ENCODE measurements at places on chromosomes 3 and 15.

DNA sequence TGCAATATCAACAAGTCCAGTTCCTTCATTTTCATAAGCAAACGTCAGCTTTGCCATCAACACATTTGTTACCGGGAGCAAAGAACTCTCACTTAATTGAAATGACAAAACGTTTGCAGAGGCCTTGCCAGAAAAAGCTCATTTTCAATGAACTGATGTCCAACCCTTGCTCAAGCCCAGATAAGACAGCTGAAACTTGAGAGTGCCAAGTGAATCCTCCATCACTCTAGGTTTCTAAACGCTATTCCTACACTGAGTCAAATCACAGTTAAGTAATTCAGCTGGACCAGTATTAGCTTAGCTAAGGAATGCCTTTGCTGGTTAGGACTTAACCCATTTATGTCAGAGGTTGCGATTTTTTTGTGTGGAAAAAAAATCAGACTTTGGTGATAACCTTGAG lies 11.5 kb downstream of the CHSY1 start:
- DNase-seq: no peak

DNA sequence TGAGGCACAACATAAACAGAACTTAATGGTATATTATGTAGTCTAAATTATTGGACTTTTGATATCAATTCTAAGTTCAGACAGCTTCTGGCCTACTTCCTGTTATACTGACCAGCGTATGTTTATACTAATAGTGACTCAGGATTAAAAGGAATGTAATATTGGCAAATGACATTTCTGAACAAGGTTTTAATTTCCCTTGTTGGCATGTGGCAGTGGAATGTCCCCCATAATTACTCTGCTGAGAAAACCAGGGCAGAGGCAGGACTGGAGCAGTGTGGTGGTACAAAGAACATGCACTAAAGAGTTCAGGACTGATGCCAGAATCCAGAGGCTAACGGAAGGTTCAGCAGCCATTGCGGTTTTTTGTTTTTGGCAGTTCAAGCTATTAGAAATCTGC lies 184.0 kb downstream of the KCNAB1 start:
- no peak for DNase-seq

GRCh38 chr3:13529196-13530112 lies 19.5 kb upstream of the FBLN2 start:
- DNase-seq: no peak

DNA sequence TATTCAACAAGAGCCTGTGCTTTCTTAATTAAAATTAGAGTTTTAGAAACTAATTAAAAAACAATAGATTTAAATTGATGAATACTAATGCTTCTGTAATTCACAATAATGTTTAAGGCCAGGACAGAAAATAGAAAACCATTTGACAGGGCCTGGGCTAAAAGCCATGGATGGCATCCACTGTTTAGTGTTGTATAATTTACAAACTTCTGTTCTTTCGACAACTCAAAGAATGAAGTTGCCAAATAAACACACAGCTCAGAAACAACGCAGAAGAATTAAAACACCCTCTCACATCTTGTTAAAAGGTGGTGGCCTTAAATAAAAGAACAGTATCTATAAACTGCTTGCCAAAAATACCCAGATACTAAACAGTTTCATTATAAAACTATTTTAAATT lies 347.5 kb downstream of the MECOM start:
- no peak for DNase-seq

- DNase-seq: no peak
Measured at GRCh38 chr3:37907371-37907770, 45.7 kb downstream of the CTDSPL start.

- DNase-seq: no peak
Measured at GRCh38 chr3:107578523-107578922, 55.8 kb downstream of the BBX start.

- no peak for DNase-seq
Measured at GRCh38 chr3:47228088-47228487, 54.5 kb downstream of the KIF9 start.

GRCh38 chr3:188791311-188791710 lies 380.5 kb upstream of the TPRG1 start:
- DNase-seq: no peak

- peak; percentile 23 for DNase-seq
Measured at GRCh38 chr3:52428151-52429005, 16.5 kb downstream of the SEMA3G start.

- no peak for DNase-seq
Measured at GRCh38 chr3:101926594-101927105, 77.3 kb downstream of the NFKBIZ start.

- no peak for DNase-seq
Measured at GRCh38 chr3:40663280-40663679, 138.5 kb downstream of the ZNF621 start.

DNA sequence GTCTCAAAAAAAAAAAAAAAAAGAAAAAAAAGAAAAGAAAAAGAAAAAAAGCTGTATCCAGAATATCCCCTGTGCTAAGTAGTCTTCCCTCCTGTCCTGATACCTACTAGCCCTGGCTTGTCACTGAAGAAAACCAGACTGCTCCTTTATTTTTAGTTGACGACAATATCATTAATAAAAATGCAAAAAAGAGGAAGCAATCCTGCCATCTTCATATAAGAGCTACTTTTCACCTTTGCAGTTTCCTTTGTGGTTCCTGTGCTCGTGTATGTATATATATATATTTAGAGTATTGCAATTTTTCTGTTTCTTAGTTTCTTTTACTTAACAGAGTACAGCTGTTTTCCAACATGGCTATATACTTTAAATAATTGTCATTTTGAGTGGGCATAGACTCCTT lies 13.6 kb downstream of the C3orf20 start:
- DNase-seq: no peak

DNA sequence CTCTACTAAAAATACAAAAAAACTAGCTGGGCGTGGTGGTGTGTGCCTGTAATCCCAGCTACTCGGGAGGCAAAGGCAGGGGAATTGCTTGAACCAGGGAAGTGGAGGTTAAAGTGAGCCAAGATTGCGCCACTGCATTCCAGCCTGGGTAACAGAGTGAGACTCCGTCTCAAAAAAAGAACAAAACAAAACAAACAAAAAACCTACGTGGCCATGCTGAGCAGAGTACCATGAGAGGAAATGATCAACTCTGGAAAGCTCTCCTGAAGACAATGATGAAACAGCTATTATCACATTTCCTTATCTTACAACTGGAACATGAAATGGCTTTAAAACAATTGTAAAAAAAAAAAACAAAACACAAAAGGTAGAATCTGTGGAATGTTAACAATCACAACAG lies 75.2 kb downstream of the CHSY1 start:
- no peak for DNase-seq

- DNase-seq: no peak
Measured at GRCh38 chr3:147529551-147529950, 120.4 kb downstream of the ZIC1 start.

GRCh38 chr3:11692532-11692813 lies 48.8 kb upstream of the VGLL4 start:
- no peak for DNase-seq

DNA sequence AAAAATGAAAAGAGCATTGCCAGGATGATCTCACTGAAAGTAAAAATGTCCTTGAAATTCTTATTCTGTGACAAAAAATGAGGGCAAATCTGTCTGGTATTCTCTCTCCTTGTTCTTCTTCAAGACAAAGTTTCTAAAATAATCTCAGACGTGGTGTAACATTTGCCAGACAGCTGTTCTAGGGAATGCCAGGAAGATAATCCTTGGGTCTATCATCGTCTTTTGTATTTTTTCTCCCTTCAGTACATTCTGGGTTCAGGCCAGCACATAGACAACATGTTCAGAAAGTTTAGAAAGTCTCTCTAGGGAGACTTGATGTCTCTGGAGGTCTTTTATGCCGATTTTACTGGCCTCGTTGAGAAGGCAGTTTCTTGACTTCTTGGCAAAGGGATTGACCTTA lies 121.2 kb upstream of the HES1 start:
- no peak for DNase-seq

DNA sequence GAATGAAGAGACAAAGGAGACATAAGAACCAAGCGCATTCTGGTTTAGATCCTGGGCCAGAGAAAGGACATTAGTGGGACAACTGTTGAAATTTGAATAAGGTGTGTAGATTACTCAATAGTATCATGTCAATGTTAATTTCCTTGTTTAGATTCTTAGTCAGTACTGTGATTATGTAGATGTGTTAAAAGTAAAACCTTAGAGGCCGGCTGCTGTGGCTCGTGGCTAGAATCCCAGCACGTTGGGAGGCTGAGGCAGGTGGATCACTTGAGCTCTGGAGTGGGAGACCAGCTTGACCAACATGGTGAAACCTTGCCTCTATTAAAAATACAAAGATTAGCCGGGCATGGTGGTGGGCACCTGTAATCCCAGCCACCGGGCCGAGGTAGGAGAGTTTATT lies 26.7 kb downstream of the CYP8B1 start:
- DNase-seq: no peak

DNA sequence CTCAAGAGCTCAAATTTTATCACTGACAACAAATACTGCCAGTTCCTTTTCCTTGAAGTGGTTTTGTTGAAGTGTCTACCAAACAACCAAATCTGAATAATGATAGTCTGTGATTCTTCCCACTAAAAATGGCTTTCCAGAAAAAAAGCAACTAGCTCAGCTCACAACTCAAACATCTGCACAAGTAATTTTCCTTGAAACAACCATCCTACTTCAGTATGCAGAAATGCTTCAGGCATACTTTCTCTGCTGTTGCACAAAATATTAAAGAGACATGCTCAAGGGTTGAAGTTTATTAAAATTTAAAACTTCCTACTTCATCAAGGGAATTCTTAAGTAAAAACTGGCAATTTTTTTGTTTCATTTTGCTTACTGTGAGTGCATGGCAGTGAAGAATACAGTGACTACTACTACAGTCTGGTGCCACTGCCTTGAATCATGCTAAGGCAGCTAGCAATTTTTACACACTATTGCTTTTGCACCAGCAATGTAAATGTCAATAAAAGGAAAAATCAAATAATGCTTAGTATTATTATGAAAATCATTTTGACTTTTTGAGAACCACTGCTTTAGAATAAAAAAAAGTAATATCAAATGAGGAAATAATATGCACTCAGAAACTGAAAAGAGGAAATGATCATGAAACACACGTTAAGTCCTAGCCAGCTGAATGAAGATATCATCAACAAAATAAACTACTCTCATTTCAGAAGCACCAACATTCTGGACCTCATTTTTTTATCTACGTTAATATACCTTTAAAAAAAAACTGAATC lies 33.6 kb downstream of the VPS13C start:
- DNase-seq: no peak

- no peak for DNase-seq
Measured at GRCh38 chr3:17115186-17115585, 230.4 kb downstream of the PLCL2 start.

- no peak for DNase-seq
Measured at GRCh38 chr3:146387566-146387965, 81.8 kb downstream of the PLSCR2 start.

- no peak for DNase-seq
Measured at GRCh38 chr3:29614954-29615353, 334.1 kb downstream of the RBMS3 start.

- no peak for DNase-seq
Measured at GRCh38 chr3:190118438-190118837, 2.3 kb downstream of the P3H2 start.

GRCh38 chr3:120364821-120365220 lies 15.7 kb upstream of the LRRC58 start:
- DNase-seq: no peak

GRCh38 chr3:24520976-24521419 lies 26.3 kb upstream of the THRB start:
- no peak for DNase-seq

DNA sequence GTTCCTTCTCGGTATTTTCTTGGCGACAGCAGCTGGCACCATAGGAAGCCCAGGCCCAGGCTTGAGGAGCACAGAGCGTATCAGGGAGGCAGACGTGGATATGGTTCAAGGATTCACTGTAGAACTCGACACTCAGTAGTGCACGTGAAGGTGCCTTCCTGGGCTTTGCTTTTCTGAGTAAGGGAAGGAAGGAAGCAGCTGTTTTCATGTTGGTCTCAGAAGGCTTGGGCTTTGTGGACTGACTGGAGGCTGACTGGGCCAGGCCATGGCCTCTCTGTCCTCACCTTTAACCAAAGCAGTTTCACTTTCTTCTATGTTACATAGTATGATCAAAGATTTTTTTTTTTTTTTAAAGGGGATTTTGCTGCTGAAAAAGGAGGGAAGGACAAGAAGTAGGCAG lies 6.9 kb upstream of the GHRL start:
- DNase-seq: no peak

- DNase-seq: no peak
Measured at GRCh38 chr3:37668818-37669610, 192.7 kb upstream of the CTDSPL start.

DNA sequence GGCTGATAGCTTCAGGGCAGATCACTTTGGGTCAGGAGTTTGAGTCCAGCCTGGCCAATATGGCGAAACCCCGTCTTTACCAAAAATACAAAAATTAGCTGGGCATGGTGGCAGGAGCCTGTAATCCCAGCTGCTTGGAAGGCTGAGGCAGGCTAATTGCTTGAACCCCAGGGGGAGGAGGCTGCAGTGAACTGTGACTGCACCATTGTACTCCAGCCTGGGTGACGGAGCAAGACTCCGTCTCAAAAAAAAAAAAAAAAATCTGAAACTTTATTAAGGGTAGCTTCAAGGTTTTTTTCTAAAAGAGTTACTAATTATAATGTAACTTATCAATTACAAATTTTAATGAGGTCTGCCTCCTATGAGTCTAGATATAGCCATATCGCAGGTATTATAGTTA lies 5.1 kb downstream of the NECTIN3 start:
- DNase-seq: no peak

GRCh38 chr15:23983500-23984259 lies 296.6 kb upstream of the NDN start:
- no peak for DNase-seq

GRCh38 chr15:100167884-100168375 lies 173.8 kb downstream of the ADAMTS17 start:
- DNase-seq: no peak

DNA sequence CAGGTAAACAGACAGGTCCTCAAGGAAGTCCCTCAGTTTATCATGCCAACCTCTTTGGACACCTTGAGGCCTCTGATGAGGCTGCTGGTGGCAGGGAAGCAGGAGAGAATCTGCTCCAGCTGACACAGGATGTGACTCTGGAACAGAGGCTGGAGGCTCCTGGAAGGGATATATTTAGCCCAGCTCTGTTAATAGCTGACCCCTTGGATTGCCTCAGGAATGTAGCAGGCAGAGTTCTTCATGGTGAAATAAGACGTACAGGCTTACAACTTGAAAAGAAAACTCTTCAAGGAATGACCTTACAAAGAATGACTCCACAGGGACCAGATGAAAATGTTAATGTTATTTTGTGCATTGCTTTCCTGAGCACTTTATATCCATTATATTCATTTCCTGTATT lies 90.5 kb downstream of the AQP9 start:
- no peak for DNase-seq

- DNase-seq: no peak
Measured at GRCh38 chr15:52485290-52485689, 43.4 kb downstream of the MYO5A start.

DNA sequence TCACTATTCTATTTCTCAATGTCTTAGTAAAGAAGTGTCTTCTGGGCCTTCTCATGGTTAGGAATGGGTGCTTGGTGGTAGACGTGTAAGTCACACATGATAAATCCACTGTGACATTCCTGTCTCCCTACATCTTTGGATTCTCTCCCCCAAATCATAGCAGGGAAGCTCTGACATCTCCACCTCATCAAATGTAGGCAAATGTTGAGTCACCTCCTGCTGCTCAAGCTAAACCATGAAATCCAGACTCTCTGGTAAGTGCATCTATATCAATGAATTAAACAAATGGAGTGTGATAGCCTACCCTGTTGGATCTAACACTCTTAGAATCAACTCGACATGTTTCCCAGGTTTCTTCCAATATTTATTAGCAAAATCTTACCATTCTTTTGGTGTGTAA lies 42.8 kb upstream of the RPL35A start:
- DNase-seq: no peak

Measured in stimulated activated CD4-positive, alpha-beta T cell treated with anti-CD3 and anti-CD28 coated beads, Interleukin-2, amount 100 ng/mL, for 48 hours (primary cell).